ENCODE measurements at places on chromosomes 12 and 14. TPM values are rescaled to one million over a fixed set of nuclear protein-coding genes. Genes with fewer than 3 reads are reported as not detected.

- no peak for DNase-seq
Measured at GRCh38 chr14:93834699-93835371, 46.5 kb upstream of the PRIMA1 start.

GRCh38 chr14:105143451-105144025, 25.0 kb downstream of the JAG2 start:
- DNase-seq = no peak

GRCh38 chr12:107223821-107224220, 130.5 kb upstream of the CRY1 start:
- peak; percentile 4 for DNase-seq

DNA sequence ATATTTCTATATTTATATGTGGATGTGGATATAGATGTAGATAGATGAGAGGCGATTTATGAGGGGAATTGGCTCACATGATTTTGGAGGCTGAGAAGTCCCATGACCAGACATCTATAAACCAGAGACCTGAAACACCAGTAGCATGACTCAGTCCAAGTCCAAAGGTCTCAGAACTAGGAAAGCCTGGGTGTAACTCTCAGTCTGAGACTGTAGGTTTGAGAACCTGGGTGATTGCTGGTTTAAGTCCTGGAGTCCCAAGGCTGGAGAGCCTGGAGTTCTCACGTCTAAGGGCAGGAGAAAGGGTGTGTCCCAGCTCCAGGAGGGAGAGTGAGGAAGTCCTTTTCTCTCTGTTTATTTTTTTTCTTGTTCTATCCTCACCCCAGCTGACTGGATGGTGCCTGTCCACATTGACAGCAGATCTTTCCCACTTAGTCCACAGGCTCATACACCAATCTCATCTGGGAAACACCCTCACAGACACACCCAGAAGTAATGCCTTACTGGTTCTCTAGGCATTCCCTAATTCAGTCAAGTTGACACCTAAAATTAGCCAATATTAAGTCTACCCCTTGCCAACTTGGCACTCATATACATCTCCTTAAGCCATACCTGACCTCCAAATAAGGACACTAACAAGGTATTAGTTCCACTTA, 45.4 kb downstream of the EMP1 start:
- no peak for DNase-seq

GRCh38 chr12:68612697-68613096, 2.0 kb downstream of the RAP1B start:
- DNase-seq = no peak

DNA sequence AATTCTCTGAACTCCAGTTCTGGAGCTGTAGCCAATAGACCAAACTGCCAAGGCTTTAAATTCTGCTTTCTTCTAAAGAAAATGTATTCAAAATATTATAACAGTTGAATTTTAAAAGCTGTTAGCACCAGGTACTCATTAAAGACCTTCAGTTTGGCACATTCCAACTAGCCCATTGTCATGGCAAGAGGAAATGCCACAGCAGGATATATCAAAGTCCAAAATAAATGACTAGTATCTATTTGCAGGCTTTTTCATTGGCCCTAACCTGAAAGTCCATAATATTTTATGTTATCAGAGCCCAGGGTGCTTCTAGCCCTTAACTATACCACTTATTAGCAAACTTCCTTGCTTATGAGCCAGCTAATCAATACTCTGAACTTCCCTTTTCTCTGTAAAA, 3.1 kb upstream of the RIC8B start:
- DNase-seq = no peak

- no peak for DNase-seq
Measured at GRCh38 chr12:30617346-30618016, 78.2 kb downstream of the IPO8 start.

DNA sequence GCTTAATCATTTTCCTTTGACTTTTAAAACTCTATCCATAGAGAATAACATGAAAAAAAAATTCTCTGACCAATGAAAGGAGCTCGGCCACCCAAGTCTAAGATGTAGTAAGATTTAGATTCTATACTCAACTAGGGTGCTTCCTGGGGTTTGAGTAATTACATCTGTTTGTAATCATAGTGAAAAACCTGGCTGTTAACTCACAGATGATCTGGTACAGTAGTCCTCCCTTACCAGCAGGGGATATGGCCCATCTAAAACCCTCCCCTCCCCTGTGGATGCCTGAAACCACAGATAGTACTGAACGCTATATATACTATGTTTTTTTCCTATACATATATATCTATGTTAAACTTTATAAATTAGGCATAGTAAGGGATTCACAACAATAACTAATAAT, 89.2 kb downstream of the DAAM1 start:
- no peak for DNase-seq

DNA sequence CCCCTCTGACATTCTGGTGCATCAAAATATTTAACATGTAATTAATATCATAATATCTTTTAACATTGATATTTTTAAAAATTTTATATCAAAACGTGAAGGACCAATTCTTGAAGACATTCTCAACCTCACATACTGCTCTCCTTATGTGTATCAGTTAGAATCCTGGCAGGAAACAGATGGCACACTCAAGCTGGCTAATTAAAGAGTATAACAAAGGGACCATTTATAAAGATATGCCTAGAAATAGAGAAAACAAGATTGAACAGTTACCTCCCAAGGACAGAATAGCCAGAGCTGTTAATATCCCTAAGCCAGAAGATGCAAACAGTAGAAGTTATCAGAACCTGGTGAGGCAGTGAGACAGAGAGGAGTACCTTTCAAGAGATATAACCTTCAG, 368.7 kb downstream of the NELL2 start:
- DNase-seq = no peak

DNA sequence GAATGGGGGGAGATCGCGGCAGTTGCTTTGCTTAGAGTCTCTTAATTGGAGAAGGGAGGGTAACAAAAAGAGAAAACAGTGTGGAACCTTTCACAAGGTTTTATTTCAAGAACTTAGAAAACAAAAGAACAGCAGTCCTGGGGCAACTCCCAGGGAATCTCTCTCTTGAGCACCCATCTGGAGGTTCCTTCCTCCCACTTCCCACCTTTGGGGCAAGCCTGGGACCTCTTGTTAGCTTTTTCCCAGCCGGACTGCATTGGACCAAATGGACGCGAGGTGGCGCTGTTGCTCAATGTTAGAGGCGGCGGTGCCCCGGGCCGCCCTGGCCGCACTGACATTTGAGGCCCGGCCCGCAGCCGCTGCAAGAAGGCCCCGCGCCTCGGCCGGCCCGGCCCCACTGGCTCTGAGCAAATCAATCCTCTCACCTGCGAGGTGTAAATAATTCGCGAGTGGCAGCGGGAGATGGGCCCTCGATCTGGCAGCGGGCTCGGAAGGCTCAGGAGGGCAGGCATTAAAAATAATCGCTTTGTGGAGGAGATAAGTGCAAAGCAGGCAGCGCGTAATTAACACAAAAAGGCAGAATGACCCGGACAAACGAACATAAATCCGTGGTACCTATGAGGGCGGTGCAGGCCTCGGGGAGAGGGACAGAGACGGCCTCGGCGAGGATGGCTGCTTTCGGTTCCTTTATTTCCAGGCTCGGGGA, 2.8 kb upstream of the HOXC8 start:
- DNase-seq = peak; percentile 87

DNA sequence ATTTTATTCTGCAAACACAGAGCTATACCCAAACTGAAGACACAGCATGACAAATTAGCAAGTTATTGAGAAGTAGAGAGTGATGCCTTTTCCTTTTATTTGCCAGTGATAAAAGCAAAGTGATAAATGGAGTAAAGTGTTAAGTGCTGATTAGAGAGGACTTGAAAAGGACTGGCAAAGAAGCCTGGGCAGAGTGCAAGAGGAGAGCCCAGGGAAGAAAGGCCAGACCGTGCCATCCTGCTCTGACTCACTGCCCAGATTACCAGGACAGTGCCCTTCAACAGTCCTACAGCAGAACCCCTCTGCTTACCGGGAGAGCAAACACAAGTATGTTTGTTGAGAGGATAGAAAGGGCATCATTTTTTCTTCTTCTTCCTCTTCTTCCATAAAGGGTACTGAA, 106.5 kb downstream of the ETV6 start:
- DNase-seq = no peak

DNA sequence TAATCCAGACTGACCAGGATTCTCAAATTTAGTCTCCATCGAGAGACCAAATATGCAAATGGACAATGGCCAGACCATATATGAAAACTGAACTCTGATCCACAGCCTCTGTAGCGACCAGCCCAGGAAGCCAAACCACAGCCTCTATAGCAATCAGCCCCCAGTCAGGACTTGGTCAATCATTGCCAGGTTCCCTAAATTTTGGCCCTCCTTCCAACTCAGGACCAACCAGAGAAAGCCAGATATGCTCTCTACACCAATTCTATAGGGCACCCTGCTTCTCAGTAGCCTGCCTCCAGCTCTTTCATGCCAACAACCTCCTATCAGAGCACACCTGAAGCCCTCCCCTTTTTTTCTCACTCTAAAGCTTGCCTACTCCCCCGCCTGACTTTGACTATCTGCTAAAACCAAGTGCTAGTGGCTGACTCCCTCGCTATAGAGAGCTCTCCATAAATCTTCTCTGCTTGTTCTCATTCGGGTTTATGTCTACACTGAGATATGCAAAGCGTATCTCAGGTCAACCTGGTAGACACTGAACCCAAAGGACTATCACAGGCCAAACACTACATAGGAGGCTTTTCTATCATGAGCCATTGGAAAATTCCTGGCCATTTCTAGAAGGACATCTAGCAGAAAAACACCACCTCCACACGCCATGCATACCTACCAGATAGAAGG, 110.5 kb upstream of the FUT8 start:
- no peak for DNase-seq

- DNase-seq = no peak
Measured at GRCh38 chr12:105588106-105588505, 257.6 kb downstream of the C12orf75 start.

- no peak for DNase-seq
Measured at GRCh38 chr12:84415946-84416345, 496.7 kb downstream of the SLC6A15 start.

Gene SYNDIG1L
- not detected for total RNA-seq

Gene ALDH1L2
- total RNA-seq = 14.9 TPM

Gene CLEC1B
- not detected for total RNA-seq

Gene CLEC6A
- total RNA-seq = not detected

Gene ACOT6
- not detected for total RNA-seq

Gene LYZ
- total RNA-seq = not detected

Gene NEDD1
- total RNA-seq = 42.1 TPM

Measured in LHCN-M2 (cell line).